Neural crest cell (in vitro differentiated cells): ENCODE measurements at places on chromosomes 3 and 15. TPM values are rescaled to one million over a fixed set of nuclear protein-coding genes. Genes with fewer than 3 reads are reported as not detected.

- DNase-seq: no peak
Observed at GRCh38 chr3:19070325-19070724, 78.0 kb upstream of the KCNH8 start.

DNA sequence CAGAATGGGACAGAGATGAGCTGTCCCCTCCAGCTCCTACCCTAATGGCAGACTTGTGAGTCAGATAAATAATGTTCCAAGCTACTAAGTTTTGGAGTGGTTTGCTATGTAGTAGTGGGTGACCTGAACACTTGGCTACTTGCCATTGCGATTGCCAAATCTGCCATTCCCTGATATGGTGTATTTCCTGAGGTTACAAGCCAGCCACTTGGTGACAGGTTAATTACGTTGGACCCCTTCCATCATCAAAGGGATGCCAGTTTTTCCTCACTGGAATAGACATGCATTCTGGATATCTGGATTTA, 33.6 kb downstream of the MORF4L1 start:
- DNase-seq: no peak

DNA sequence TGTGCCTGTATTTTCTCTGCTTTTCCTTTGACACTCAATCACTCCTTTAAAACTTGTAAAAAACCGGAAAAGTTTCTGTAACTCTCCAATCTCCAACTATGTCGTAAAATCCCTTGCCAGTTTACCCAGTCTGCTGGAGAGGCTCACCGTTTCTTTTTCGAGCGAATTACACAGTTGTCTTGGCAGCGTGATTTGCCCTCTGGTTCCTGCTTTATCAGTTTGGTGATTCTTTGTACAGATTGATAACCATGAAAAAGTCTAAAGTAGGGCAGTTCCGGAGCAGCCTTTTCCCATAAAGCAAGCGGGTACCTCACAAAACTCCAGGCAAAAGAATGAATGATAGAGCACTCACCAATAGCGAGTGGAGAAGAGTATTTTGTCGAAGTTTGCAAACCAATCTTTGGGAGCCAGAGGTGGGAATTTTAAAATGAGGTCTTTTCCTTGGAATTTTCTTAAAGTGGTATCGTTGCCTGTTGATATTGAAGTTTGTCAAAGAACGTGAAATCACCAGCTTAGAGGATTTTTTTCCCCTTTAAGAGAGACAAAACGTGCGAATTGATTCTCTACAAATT, at the start of gene TTC23:
Gene TTC23 (minus strand): TSS at position 312 of the 572 bp plus-strand sequence. CDS start 20,869 bp downstream, outside the sequence.
- peak; percentile 12 for DNase-seq

Gene OR5K2
- total RNA-seq: not detected in 2 replicates

GRCh38 chr3:133884054-133884886, 11.4 kb downstream of the RAB6B start:
- DNase-seq: no peak

Gene GOLGA8A
- 93.4 and 104 TPM in 2 replicates for total RNA-seq

DNA sequence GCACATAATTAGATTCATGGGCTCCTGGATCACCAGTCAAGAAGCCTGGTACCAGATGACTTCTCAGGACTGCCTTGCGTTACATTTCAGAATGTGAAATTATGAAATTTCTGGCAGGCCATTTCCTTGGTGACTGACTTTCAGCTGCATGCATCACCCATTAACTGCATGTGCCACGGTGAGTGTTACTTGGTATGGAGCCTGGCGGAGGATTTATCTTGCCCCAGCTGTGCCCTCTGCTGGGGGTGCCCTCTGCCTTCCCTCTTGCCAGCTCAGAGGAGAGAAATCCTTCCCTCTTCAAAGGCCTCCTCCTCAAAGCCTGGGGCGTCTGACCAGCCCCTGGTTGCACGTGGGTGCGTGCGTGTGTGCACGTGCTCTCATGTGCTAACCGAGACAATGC, 57.7 kb upstream of the CTSH start:
- DNase-seq: no peak

GRCh38 chr15:52527911-52528563, 643 bp downstream of the MYO5A start:
- DNase-seq: no peak

DNA sequence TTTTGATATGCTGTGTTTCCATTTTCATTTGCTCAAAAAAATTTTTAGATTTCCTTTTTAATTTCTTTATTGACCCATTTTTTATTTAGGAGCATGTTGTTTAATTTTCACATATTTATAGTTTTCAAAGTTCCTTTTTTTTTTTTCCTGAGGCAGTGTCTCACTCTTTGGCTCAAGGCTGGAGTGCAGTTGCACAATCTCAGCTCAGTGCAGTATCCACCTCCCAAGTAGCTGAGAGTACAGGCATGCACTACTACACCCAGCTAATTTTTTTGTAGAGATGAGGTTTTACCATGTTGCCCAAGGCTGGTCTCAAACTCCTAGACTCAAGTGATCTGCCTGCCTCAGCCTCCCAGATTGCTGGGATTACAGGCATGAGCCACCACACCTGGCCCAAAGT, 36.2 kb downstream of the PFN2 start:
- no peak for DNase-seq

DNA sequence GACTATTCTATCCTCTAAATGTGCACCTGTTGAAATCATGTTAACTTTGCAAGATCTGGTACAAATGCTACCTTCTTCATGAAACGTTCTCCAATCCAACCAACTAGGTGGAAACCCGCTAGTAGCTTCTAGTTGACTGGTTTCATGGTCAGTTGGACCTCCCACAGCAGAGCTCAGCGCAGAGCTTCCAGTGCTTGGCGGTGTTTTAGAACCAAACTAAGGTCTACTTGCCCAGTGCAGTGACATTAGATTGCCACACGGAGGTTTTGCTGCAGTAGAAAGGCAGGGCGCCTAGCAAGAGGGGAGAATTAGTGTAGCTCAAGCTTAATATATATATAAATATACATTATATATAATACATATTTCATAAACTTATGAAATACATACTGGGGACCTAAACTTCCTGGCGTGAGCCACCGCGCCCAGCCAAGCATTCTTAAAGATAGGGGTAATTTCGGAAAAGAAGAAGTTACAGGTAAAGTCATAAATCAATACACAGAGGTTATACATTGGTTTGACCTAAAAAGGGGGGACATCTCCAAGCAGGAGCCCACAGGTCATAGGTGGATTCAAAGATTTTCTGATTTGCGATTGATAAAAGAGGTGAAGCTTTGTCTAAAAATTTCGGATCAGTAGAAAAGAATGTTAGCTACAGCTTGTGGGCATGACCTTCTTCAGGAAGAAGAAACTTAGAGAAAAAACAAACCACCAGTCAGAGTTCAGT, 2.1 kb upstream of the OXSR1 start:
- no peak for DNase-seq

GRCh38 chr3:123034996-123035395, 7.4 kb upstream of the SEMA5B start:
- DNase-seq: no peak

DNA sequence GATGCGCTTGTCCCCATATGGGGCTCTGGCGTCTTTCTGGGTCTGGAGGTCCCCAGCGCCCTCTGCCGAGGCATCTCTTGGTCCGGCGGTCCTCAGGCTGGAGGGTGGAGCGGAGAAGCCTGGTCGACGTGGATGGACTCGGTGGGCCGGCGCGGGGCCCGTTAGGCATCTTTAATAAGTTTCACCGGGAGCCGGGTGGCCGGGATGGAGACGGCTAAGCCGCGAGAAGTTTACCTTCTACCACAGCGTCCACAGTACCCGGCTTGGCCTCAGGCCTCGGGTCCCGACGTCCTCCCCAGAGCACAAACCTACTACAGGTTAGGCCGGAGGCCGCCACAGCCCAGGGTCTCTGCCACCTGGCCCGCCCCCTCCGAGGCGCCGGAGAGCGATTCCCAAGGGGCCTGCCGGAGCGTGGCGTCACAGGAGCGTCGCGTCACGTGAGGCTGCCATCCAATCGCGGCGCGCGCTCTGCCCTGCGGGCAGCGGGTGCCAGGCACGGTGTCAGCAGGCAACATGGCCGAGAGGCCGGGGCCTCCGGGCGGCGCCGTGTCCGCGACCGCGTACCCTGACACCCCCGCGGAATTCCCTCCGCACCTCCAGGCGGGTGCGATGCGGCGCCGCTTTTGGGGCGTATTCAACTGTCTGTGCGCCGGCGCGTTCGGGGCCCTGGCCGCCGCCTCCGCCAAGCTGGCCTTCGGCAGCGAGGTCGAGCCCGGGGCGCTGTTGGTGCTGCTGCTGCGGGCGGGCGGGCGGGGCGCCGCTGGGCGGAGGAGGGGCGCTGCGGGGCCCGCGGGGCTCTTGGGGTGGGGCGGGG, at the start of gene TMEM42:
Gene TMEM42 (plus strand): TSS at position 501 of the 814 bp plus-strand sequence. CDS start 13 bp downstream, at position 514.
- peak; percentile 82 for DNase-seq

GRCh38 chr3:25235466-25235865, 192.6 kb upstream of the RARB start:
- DNase-seq: no peak

- peak; percentile 53 for DNase-seq
Observed at GRCh38 chr15:65952391-65953053, 83.2 kb downstream of the RAB11A start.

GRCh38 chr3:54810401-54810800, 117.5 kb downstream of the LRTM1 start:
- no peak for DNase-seq

GRCh38 chr3:155190691-155191090, 102.8 kb downstream of the STRIT1 start:
- DNase-seq: no peak

Gene PDZRN3
- 11.3 and 12.2 TPM in 2 replicates for total RNA-seq

Gene PRR20G
- not detected in 2 replicates for total RNA-seq

Gene GOLGA8S
- total RNA-seq: 0.25 and 0.33 TPM in 2 replicates

Gene ESYT3
- 0.44 and 1.1 TPM in 2 replicates for total RNA-seq

GRCh38 chr15:39770748-39771689, 11.6 kb downstream of the FSIP1 start:
- DNase-seq: no peak

DNA sequence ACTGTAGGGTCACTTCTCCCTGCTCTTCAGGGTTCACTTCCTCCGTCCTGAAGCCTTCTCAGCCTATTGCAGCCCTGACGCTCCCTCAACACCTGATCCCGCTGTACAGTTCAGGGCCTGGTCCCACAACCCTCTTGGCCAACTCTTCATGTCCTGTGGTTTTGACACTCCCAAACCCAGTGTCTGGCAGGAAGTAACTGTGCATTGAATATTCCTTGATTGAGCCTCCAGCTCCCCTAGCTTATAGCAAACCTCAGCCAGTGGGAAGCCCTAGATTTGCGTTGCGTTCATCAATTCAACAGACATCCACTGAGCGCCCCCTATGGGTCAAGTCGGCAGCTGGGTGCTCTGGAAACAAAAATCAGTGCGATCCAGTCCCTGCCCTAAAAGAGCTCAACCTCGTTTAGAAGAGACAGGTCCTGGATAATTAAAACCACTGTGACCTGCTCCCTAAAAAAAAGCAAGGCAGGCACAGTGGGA, 13.5 kb downstream of the UBAP1L start:
- peak; percentile 84 for DNase-seq

- no peak for DNase-seq
Observed at GRCh38 chr15:28896951-28897350, 11.2 kb downstream of the APBA2 start.

Gene TMEM40
- total RNA-seq: not detected in 2 replicates

- no peak for DNase-seq
Observed at GRCh38 chr15:27028858-27029477, 58.0 kb downstream of the GABRG3 start.

GRCh38 chr3:104245981-104246380, 1120.7 kb upstream of the ALCAM start:
- DNase-seq: no peak

Gene SLC27A2
- 0.86 and 0.91 TPM in 2 replicates for total RNA-seq

DNA sequence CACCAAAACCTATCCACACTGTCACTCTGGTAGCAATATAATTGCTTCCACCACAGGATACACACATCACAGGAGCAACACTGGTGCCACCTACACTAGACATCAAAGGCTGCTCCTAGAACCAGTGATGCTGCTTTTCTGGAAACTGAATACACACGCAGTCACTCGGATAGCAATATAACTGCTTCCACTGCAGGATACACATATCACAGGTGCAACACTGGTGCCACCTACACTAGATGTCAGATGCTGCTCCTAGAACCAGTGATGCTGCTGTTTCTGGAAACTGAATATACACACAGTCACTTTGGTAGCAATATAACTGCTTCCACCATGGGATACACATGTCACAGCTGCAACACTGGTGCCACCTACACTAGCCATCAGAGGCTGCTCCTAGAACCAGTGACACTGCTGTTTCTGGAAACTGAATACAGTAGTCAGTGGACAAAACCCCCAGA, 6.9 kb upstream of the TNFSF10 start:
- no peak for DNase-seq

- DNase-seq: no peak
Observed at GRCh38 chr15:63514531-63514943, 10.1 kb downstream of the USP3 start.

- DNase-seq: no peak
Observed at GRCh38 chr3:175620532-175620931, 761.4 kb downstream of the NAALADL2 start.
